ENCODE measurements at places on chromosomes 3 and 15.

DNA sequence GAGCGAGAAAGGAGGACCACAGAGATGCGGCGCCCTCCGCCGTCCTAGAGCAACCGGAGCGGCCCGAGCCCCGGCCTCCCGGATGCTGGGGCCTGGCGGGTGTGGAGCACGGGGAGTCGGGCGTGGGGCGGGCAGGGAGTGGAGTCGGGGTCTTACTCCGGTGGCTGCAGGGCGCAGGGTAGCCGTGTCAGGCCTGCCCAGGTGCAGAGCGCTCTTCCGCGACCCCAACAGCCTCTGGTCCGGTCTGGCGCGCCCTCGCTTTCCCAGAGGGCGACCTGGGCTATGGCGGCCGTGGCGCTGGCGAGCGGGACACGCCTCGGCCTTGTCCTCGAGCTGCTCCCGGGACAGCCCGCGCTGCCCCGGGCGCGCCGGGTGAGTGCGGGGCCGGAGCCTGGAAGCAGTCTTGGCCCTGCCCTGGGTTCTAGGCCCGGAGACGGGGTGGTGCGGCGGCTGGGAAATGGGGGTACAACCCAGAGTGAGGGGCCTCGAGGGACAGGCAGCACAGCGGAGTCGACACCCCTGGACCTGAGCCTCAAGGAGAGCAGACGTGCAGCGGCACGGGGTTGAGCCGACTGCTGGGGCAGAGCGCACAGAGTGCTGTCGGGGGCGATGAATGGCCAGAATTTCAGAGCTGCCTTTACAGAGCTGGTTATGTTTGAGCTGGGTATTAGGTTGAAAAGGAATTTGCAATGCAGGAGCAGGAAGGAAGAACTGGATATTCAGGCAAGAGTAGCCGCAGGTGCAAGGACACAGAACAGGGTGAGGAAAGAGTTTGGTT, at the start of gene ZNF662:
TSS of gene ZNF662 (plus strand) at position 73 of the 778 bp plus-strand sequence. CDS start 1,973 bp downstream, outside the sequence.
- DNase-seq, result no peak

GRCh38 chr3:117666325-117666724, 956.7 kb downstream of the TUSC7 start:
- no peak for DNase-seq

- no peak for DNase-seq
Observed at GRCh38 chr15:23828786-23829185, 141.7 kb upstream of the NDN start.

DNA sequence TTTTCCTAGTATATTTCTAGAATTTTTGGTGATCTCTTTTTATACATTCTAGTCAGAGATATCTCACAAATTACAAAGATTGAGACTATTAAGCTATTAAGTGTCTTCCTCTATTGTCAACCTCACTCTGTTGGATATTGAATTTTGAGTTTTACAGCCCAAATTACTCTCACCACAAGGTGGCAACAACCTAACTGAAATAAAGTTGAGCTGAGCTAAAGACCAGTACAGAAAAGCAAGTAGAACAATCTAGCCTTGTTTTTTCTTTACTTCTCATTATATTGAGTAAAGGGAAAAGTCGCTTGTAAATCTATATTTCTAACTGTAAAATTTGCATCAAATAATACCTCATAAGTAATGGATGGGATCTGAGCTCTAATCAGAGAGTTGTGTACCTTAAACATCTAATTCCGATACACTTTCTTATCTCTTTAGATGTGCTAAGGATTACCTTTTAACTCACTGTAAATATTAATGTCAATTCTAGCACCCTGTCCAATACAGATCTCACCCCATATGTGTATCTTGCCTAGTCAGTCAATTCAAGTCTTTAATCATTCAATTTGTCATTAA, 13.6 kb upstream of the COMMD2 start:
- DNase-seq, result no peak

- DNase-seq, result no peak
Observed at GRCh38 chr3:51380601-51381332, 4.3 kb upstream of the MANF start.

GRCh38 chr15:64356710-64357040, 702 bp upstream of the CSNK1G1 start:
- DNase-seq, result no peak
